Hepatocyte (in vitro differentiated cells): ENCODE measurements at places on chromosomes 2 and 18. TPM values are rescaled to one million over a fixed set of nuclear protein-coding genes. Genes with fewer than 3 reads are reported as not detected.

DNA sequence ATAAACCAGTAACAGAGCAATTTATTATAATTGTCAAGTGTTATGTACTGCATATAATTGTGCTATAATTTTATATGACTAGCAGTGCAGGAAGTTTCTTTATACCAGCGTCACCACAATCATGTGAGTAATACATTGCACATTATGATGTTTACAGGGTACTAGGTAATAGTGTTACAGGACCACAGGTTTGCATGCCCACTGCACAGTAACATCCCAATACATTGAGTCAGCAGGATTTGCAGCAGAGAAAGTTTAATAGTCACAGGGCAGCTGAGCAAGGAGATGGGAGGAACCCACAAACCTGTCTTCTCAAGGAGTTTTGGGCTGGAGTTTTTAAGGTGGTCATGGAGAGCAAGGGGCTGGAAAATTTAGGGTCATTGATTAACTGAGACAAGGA, 1042.9 kb upstream of the ACVR2A start:
- H3K4me1 ChIP-seq, result no peaks in the 10 kb centered on the region
- no peak overlapping the region for H3K27ac ChIP-seq
- no peak overlapping the region for H3K4me3 ChIP-seq
- no peaks in the 10 kb centered on the region for H3K27me3 ChIP-seq
- H3K36me3 ChIP-seq, result no peaks in the 10 kb centered on the region

DNA sequence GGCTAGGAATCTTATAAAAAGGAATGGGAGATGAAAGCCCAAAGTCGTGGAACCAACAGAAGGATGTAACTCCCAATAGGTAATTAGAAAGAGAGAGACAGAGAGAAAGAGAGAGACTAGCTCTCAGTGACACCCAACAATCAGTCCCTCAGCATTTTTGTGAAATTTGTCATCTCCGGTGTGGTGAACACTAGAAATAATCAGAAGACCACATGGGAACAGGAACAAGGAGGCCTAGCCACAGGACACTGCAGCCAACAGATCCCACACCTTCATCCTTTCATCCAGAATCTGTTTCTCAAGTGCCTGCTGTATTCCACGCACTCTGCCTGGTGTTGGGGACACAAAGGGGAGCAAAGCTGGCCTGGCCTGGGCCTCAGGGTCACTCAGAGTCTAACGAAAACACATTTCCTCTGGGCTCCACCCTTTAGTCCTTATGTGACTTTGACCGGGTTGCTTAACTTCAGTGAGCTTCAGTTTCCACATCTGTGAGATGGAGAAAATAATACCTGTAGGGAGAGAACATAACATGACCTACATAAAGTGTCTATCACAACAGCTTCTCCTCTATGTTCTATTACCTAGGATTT, 53.1 kb downstream of the EHD3 start:
- no peak for DNase-seq
- no peaks in the 10 kb centered on the region for H3K36me3 ChIP-seq
- H3K27ac ChIP-seq, result no peak overlapping the region
- H3K27me3 ChIP-seq, result no peaks in the 10 kb centered on the region
- H3K4me3 ChIP-seq, result no peak overlapping the region

ZNF532 gene
- 36.5 and 52.0 TPM in 2 replicates for total RNA-seq

LAMA3 gene
- 52.1 and 63.3 TPM in 2 replicates for total RNA-seq

GRCh38 chr2:120436460-120436739, 90.5 kb downstream of the INHBB start:
- no peak overlapping the region for H3K27ac ChIP-seq
- DNase-seq, result no peak
- H3K36me3 ChIP-seq, result no peaks in the 10 kb centered on the region
- H3K4me1 ChIP-seq, result no peaks in the 10 kb centered on the region

DAW1 gene
- total RNA-seq, result 0.23 and 0.68 TPM in 2 replicates

GRCh38 chr2:16717477-16717876, 51.8 kb upstream of the CYRIA start:
- H3K36me3 ChIP-seq, result no peaks in the 10 kb centered on the region
- no peaks in the 10 kb centered on the region for H3K4me1 ChIP-seq

GRCh38 chr18:48815179-48815515, 135.6 kb downstream of the SMAD7 start:
- no peaks in the 10 kb centered on the region for H3K27me3 ChIP-seq
- H3K4me1 ChIP-seq, result peaks cover 6% of the 10 kb centered on the region
- H3K36me3 ChIP-seq, result no peaks in the 10 kb centered on the region
- H3K27ac ChIP-seq, result no peak overlapping the region
